Keratinocyte (primary cell): ENCODE measurements at places on chromosomes 12 and 14.

DNA sequence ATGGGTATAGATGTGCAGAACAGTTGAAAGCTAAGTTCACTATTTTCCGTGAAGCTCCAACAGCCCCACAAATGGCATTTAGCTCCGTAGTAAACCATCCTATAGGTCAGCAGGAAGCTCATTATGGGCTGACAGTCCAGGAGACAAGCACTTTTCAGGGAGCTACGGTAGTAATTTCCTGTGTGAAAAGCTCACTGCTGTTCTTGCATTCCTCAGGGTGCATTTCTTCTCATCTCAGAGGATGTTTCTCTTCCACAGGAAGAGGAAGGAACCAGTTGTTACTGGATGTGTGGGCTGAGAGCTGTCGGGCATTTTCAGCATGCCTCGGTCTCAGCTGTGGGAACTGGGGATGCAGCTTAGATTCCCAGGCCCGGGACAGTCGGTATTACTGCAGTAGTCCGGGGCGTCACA lies 72.8 kb downstream of the GALNT4 start:
- DNase-seq: no peak

DNA sequence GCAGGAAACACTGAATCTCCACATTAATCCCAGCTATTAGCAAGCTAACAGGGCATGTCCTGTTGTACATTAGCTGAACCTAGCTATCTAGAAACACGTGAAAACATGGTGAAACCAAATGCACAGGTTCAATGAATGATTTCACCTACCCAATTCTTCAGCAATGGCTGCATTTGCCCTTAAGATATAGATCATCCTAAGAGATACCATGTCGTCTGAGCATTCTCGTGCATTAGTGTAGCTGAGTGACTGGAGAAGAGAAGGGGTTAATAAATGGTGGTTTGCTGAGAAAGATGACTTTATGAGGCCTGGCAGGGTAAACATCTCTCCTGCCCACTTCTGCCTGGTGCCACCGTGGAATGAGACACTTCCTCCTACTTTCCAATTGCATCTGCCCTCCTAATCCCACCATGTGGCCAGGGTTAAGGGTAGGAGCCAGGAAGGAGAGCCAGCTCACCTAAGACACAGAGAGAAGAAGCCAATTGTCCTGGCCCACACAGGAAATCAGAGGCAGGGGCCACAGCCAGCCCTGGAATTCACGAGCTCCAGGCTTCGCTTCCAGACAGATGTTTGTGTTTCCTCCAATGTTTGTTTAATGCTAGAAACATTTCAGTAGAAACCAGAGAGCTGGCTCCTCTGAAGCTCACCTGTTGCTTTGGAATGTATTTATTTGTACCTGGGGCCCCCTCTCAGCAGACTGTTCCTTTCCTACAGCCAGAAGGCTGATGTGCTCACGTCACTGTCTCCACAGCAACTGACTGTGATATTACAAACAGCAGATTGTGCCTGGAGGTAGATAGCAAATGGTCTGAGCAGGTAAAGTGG lies 126.0 kb upstream of the PARP11 start:
- peak; percentile 41 for DNase-seq

GRCh38 chr12:69406217-69406616 lies 46.7 kb downstream of the YEATS4 start:
- no peak for DNase-seq

- DNase-seq: peak; percentile 17
These were observed 76.7 kb upstream of the RGS6 start for GRCh38 chr14:71855399-71856036.

DNA sequence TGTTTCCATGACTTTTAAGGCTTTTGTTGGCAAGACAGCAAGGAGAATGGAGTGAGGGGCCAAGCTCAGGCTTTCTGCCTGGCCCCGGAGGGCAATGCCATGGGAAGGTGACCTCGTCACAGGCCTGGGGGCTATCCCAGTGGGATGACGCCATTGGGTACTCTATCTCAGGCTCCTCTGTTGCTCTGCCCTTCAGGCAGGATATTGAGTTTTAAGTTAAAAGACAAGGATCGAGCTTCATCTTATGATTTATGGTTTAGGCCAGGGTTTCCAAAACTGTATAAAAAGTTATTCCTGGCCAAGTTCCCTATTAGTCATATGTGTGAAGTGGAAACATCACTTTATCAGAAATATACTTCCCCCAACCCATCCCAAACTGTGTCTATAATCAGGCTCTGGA lies 127.7 kb downstream of the ZFP36L1 start:
- no peak for DNase-seq

DNA sequence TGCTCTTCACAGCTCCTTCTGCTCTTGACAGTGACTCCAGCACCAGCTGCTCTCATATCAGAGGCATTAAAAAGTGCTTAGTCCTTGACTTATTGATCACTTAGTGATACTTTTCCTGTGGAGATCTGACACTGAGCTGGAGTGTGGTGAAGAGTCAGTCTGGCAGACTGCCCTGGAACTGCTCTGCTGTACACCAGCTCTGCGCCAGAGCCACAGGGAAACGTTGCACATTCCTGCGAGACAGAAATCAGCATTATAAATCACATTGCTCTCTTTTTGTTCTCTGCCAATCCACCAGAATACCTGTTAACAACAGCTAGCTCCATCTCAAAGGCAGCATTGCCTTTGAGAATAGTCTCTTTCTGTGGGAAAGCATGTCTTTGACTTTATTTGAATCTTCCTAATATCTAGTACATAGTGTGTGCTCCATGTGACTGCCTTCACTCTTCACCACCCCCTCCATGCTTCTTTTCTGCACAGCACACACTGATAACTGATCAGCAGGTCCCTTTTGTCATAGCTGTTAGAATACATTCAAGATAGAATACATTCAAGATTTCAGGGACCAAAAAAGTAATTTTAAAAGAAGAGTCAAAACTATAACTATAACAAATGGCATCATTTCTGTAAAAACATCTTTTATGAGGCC lies 48.2 kb upstream of the VSX2 start:
- no peak for DNase-seq

GRCh38 chr12:24678436-24678835 lies 270.5 kb downstream of the BCAT1 start:
- DNase-seq: no peak

DNA sequence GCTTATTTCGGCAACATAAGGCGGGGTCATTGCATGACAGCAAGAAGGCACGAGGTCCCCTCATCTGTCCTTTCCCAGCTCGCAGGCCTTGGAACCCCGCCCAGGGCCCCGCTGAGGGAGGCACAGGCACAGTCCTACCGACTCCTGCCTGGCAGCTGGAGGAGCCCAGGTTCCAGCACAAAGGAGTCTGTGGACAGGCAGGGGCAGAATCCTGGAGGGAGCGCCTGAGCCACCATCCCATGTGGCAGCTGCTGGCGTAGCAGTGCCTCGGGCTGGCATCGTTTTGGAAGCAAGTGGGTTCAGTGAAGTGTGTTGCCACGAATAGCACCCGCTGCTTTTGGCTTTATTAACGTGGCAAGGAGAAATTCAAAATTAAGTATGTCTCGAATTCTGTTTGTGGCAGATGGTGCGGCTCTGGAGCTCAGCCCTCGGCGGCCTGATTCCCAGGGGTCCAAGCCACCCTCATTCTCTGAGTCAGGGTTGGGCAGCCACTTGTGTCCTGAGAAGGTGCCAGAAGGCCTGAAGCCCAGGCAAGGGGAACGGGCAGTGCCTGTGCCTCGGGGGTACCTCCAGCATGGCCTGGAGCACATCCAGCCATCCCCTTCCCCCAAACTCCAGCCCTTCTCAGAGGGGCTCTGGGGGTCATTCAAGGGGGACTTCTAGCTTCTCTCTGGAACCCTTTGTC lies 35.9 kb downstream of the SLC8B1 start:
- DNase-seq: no peak

DNA sequence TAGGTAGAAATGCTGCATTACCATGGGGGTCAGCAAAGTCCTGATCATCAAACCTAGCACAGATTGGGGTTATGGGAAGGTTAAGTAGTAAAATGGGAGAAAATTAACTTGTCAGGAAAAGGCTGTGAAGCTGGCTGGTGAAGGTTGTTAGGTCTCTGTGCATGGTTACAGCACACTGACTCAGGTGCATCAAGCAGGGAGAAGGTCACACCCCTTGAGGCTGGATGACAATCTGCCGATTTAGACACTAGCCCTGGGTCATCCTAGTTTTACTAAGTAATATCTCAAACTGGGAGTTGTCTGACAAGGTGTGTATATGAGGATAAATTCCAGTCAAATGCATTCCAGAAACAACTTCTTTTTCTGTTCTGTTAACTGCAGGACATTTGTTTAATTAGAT lies 271.1 kb upstream of the LRIG3 start:
- DNase-seq: no peak

DNA sequence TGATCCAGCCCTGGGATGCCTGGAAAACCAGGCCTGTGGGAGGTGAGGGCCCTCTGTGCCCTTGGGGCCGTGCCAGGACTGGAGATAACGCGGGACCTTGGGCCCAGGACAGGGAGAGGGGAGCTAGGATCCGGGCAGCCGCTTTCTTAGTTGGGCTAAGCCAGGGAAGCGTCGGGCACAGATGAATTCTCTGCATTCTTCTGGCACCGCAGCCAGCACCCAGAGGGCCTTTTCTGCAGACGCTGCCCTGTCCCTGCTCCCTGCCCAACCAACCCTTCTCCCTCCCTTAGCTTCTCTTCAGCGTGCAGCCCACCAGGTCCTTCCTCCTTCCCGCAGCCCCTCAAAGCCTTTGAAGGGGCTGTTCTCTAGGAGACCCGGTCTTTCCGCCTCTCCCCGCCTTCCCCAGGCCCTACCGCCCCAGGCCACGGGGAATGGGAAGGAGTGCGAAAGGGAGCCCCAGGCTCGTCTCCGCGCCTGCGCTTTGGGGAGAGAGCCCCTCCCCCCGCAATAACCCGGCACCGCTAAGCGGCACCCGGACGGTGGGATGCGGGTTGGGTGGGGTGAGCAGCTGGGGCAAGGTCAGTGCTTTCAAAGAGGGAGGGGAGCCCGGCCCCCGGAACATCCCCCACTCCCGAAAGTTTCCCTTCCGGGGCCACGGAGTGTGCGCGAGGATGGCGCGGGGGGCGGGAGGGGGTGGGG lies 663 bp downstream of the NCKAP5L start:
- DNase-seq: no peak

GRCh38 chr12:122298071-122298748 lies 31.9 kb upstream of the VPS33A start:
- DNase-seq: no peak

DNA sequence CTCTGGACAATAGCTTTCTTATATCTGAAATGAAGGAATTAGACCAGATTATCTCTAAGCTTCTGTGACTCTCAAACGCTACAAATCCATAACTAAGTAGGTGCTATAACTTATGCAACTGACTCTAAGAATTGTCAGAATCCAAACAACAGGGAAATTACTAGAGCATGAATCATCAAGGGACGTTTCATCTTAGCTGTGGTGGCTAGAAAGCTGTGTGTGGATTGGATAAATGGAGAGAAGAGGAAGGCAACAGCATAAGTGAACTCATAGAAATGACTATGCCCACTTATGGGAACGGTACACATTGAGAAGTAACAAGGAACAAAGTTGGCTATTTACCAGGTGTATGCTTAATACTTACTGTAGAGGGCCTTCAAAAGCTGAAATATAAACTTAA lies 96.0 kb upstream of the NEDD1 start:
- peak; percentile 33 for DNase-seq
